ENCODE measurements at places on chromosomes 7 and 10.

- DNase-seq: no peak
Observed at GRCh38 chr7:108568801-108569380, 615 bp downstream of the THAP5 start.

GRCh38 chr10:76244061-76244686 lies 812.8 kb downstream of the LRMDA start:
- DNase-seq: no peak

GRCh38 chr10:95343573-95343972 lies 52.8 kb upstream of the PDLIM1 start:
- DNase-seq: no peak

- DNase-seq: no peak
Observed at GRCh38 chr10:104804880-104805279, 163.8 kb downstream of the SORCS3 start.

GRCh38 chr10:72503694-72504438 lies 122.0 kb downstream of the MICU1 start:
- no peak for DNase-seq

DNA sequence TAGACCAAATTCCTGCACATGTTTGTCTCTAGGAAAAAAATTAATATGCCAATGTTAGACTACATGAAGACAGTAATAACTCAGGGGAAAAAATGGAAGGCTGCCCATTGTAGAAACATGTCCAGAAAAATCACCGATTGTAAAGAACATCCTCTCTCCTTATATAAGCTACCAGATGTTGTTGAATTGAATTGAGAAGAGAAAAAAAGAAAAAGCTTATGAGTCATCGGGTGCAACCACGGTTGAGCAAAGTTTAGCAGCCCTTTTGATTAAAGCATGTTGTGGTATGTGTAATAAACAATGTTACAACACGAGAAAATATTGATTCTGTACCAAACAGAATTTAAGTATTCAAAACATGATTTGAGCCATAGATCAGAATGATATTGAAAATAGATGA lies 102.3 kb upstream of the ARHGAP21 start:
- DNase-seq: no peak

DNA sequence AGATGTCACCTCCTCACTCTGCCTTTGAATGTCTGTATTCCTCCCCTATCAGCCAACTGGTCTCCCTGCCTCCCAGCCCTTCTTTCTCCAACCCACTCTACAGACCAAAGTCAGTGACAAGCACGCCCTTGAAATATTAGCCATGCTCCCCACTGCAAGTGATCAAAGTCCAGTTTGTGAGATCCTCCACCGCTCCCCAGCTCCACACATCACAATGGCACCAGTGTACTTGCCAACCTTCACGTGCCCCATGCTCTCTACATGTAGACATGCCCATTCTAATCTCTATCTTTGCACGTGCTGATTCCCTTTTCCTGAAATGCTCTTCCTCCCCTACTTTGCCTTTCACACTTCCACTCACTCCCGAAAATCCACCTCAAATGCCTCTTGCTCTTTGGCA lies 150.9 kb downstream of the GRID1 start:
- DNase-seq: no peak

GRCh38 chr10:50512743-50513416 lies 110.9 kb downstream of the SGMS1 start:
- DNase-seq: no peak

GRCh38 chr10:49369216-49370162 lies 26.4 kb downstream of the DRGX start:
- DNase-seq: no peak

DNA sequence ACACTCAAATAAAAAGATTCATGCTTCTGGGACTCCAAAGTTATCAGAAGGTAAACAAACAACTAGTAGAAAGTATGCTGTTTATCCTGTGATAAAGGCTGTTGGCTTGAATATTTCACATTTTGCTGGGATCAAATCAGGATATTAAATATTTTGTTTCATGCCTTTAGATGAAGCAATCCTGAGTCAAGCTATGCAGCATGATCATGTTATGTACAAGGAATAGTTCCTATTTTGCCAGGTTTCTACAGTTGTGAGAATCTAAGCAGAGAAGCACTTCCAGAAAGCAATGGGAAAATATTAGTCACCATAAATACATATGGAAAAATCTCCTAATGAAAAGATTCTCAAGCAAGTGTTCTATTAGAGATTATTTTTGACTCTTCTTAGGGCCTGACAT lies 262.8 kb upstream of the PCDH15 start:
- DNase-seq: no peak

DNA sequence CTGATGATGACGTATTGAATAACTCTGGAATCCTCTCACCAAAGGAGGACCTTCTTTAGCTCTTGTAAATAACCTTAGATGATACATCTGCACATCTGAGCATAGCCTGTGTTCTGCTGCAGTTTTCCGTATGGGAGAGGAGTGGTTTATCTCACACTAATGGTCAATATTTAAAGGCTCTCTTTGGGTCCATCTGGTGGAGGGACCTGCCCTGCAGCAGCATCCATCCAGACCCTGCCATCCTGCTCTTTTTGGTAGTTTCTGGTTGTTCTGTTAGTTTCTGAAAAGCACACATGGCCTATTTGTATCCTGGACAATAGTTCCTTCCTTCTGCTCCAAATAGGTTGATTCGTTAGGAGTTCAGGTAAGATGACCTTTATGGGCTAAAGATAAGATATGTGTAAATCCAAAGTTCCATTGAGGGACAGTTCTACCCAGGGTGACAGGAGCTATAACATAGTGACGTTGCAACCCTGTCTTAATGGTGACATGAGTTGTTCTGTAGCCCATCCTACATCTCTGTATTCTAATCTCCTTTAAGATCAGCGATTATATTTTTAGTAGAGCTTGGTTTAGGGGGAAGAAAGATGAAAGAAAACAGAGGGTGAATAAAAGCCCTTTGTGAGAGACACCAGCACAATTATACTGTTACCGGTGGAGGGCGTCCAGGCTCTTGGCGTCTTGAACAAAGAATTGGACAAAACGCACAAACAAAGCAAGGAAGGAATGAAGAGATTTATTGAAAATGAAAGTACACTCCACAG lies 60.0 kb upstream of the KLF14 start:
- no peak for DNase-seq

DNA sequence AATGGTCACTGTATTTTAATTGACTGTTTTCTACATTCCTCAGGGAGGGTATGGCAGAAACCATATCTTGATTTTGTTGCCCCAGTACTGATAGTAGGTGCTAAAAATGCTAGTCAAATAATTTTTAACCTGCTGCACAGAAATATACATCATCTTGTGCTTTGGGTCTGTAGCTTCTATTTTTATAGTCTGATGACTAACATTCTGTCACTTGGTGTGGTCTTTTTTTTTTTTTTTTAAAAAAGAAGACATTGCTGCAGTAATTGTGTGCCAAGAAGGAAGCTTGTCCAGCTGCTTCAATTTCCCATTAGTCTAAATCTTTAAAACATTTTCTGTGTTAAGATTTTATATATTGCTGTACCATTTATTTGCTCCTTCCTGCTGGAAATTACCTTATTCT lies 83.6 kb downstream of the ICA1 start:
- no peak for DNase-seq

DNA sequence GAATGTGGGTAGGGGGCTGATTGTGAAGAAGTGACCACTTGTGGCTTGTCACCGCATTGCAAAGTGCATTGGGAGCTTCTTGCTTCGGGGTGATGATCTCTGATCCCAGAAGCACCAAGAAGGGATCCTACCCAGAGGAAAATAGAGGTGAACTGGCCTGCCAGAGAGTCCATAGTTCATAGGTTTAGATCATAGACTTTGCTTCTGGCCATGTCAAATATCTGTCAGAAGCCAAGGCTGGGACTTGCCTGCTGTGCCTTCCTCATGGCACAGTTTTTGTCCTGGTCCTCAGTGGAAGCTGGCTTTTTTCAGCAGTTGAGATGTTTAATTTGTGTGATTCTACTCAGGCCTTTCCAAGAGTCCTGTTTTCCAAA lies 1.1 kb downstream of the ZSWIM8 start:
- DNase-seq: no peak

DNA sequence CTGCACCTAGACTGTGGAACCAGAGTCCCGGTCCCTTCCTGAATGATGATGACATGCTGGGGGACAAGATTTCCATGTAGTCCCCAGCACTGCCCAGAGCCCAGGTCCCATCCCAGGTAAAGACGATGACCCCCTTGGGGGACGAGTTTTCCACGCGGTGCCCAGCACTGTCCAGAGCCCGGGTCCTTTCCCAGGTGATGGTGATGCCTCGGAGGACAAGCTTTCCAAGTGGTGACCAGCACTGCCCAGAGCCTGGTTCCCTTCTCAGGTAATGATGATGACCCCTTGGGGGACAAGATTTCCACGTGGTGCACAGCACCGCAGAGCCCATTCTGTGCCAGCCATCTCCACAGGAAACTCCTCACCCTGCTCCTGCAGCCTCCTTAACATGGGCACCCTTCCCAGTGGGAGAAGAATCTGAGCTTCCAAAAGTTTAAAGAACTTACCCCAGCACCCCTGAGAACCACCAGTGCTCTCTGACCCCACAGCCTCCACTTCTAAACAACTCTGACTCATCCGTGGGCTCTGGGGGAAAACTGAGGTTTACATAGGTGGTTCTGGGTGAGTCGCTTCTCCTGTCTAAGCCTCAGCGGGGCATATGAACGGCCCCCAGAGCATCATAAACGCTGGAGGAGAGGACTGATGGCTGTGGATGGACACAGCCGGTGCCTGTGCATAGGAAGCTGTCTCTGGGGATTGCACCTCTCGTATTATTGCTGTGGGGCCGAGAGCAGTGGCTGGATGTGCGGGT lies 233.2 kb downstream of the TCERG1L start:
- no peak for DNase-seq

DNA sequence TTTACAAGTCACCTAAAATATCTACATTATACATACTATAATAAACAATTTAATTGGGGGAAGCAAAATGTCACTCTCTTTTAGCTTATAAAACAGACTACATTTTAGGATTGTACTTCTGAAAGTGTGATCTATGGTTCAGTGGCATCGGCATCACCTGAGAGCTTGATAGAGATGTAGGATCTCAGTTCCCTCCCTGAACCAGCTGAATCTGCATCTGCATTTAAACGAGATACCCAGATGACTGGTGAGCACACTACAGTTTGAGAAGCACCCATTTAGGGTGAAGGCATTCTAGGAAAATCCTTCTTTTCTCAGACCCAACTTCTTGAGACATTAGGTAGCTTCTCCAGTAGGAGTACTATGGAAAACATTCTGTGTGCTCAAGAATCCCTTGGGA lies 21.5 kb upstream of the SDHAF3 start:
- no peak for DNase-seq

DNA sequence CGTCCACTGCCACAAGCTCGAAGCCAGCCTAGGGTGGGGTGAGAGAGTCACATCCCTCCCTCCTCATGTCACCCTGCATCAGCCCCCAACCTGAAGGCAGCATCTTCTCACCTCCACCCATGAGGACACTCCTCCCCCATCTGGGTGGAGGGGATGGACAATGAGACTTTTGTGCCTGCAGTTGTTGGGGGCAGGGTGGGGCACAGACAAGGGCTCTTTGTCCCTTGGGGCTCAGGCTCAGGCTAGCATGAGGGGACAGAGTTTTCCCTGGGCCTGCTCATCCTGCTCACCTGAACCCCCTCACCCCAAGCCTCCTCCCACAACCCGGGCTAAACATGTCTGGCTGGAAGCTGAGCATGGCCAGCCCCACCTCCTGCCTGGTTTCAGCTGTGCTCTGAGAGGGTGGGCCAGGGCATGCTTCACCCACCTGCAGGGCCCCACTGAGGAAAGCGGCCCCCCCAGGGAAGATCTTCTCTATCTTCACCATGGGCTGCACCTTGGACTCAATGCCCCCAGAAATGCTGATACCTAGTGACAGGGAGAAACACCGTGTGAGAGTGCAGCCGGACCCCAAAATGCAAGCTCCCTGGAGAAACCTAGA lies 9.3 kb downstream of the LZTS2 start:
- no peak for DNase-seq

GRCh38 chr10:71695502-71696476 lies 23.8 kb downstream of the C10orf105 start:
- DNase-seq: no peak

DNA sequence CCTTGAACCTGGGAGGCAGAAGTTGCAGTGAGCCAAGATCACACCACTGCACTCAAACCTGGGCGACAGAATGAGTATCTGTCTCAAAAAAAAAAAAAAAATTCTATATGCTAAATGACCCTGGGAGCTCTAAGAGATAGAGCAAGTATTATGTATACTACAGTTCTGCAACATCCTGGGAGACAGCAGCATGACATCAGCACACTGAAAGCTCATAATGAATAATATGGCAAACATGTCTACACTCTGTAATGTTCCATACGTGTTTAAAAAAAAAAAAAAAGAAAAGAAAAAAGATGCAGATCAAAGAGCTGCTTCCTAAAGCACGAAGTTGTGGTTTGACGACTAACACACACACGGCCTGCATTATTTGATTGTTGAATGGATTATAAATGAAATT lies 72.5 kb downstream of the CUL2 start:
- no peak for DNase-seq

DNA sequence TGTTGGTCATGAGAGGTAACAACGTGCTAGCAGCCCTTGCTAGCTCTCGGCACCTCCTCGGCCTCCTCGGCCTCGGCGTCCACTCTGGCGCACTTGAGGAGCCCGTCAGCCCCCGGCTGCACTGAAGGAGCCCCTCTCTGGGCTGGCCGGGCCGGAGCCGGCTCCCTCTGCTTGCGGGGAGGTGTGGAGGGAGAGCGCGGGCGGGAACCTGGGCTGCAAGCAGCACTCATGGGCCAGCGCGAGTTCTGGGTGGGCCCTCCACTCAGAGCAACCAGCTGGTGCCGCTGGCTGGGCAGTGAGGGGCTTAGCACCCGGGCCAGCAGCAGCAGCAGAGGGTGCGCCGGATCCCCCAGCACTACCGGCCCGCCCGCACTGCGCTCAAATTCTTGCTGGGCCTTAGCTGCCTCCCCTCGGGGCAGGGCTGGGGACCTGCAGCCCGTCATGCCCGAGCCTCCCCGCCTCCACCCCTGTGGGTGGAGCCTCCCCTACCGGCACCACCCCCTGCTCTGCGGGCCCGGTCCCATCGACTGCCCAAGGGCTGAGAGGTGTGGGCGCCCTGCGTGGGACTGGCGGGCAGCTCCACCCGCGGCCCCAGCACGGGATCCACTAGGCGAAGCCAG lies 96.1 kb downstream of the PAXIP1 start:
- DNase-seq: no peak

GRCh38 chr7:156892081-156892800 lies 742 bp downstream of the LMBR1 start:
- no peak for DNase-seq

DNA sequence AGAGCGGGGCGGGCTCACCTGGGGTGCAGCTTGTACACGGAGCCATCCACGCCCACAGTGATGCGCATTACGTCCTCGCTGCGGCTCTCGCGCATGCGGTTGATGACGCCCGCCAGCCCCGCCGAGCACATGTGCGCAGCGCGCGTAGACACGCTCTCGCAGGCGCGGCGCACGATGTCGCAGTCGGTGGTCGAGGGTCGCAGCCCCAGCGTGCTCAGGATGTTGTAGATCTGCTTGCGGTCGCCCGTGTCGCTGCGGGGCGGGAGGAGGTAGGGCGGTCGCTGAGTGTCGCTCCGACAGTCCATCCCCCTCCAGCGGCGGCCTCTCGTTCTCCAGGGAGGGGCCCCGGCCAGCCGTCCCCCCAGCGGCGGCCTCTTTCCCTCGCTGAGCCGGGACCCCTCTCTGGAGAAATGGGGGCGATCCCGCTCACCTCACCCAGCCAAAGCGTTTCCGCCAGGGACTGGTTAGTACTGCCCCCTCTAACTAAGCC lies 4.4 kb upstream of the MYL7 start:
- no peak for DNase-seq

Data from stimulated activated CD8-positive, alpha-beta memory T cell treated with anti-CD3 and anti-CD28 coated beads, Interleukin-7, amount 100 ng/mL, for 1 hour (primary cell).